Renal cortical epithelial cell (primary cell): ENCODE measurements at places on chromosomes 3 and 15. TPM values are rescaled to one million over a fixed set of nuclear protein-coding genes. Genes with fewer than 3 reads are reported as not detected.

DNA sequence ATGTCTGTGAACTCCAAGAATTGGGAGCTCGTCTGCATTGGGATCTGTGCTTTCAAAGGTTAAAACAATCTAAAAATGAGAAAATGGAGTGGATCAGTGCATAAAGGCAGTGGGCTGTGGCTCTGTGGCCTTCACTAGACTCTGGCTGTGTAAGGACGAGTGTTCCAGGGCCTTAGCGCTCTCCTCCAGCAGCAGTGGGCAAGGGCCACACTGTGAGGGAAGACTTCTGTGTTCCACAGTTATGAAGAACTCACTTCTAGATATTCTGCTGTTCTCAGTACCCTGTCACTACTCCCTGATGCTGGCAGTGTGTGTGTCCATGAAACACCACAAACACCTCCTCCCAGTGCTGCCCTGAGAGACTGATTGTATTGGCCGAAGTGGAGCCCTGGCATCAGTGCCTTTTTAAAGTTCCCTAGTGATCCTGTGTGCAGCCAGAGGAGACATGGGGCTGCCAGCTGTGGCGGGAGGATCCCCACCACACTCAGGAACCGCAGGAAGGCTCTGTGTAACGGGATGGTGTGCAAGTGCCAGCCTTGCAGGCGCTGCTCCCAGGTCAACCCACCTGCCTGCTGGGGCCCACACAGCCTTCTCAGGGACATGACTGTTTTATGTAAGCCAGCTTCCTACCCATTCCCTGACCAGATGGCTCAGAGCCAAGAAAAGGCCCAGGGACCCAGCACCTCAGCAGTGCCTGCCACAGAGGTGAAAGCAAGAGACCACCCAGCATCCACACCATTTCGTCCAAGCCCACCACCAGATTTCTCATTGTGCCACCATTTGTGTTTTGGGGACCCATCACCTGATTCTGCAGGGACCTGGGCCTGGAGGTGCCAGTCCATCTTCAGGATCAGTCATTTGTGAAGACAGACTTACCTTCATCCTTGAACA lies 40.4 kb downstream of the ABTB1 start:
- no peak for DNase-seq

GRCh38 chr15:69679623-69680228 lies 227.1 kb downstream of the RPLP1 start:
- DNase-seq = no peak

DNA sequence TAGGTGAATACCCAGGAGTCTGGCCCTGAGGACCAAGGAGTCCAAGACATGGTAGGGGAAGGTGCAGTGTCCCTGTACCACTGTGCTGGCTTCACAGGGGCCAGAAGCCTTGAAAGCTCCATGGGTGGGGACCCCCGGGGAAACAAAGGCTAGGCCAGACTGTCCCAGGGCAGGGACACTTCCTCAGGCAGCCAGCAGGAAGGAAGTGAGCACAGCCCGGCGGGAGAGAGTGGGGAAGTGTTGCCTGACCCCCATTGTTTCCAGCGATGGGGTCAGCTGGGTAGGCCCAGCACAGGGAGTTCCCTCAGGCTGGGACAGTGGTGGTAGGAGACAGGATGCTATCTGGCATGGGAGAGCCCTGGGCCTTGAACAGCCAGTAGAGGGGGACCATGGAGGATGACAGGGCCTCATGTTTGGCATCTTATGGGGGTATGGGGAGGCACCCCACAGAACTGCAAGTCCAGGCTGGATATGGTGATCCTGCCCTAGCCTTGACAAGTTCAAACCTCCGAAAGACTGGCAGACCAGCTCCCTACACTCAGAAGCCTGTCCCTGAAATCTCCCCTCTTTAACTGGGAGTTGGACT lies 1.2 kb upstream of the HYAL2 start:
- DNase-seq = no peak

GRCh38 chr3:163139600-163139999 lies 1643.0 kb downstream of the OTOL1 start:
- DNase-seq = no peak

DNA sequence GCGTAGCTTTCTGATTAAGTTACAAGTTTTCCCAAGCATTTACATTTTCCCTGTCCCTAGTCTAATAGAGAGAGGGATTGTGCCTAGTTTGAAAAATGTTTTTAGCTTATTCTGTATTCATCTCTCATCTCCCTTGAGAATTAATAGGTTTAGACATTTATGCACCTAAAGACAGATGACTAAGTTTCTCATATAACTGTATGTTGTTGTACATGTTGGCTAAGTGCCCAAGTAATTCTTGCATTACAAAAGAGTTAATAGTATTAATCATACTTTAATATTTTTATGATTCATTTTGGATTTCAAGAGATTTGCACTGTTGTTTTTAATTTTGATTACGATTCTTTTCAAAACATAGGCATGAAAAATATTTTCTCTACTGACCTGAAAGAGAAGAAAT lies 109.0 kb upstream of the TBL1XR1 start:
- DNase-seq = no peak

- DNase-seq = no peak
Measured at GRCh38 chr3:14863333-14864100, 44.8 kb downstream of the FGD5 start.

GRCh38 chr15:69161079-69161877 lies 843 bp downstream of the GLCE start:
- peak; percentile 26 for DNase-seq

GRCh38 chr15:42679285-42680141 lies 57.4 kb downstream of the CDAN1 start:
- DNase-seq = peak; percentile 11

- no peak for DNase-seq
Measured at GRCh38 chr3:22732641-22733040, 470.5 kb upstream of the UBE2E2 start.

CNTN6 gene
- total RNA-seq = 0.25 and 0.35 TPM in 2 replicates
